NCI-H1436 (cell line): ENCODE measurements at places on chromosomes 16 and 17.

- no peak for DNase-seq
These were observed 1.8 kb downstream of the TNS4 start for GRCh38 chr17:40499551-40500189.

GRCh38 chr16:15485175-15485574 lies 50.8 kb downstream of the BMERB1 start:
- DNase-seq: no peak

- no peak for DNase-seq
These were observed 124.4 kb upstream of the SDK2 start for GRCh38 chr17:73768691-73769090.

GRCh38 chr17:79459003-79459655 lies 151.7 kb downstream of the RBFOX3 start:
- no peak for DNase-seq

GRCh38 chr16:72050769-72051464 lies 3.4 kb upstream of the HP start:
- DNase-seq: no peak

GRCh38 chr17:67696347-67696746 lies 21.4 kb upstream of the NOL11 start:
- DNase-seq: no peak

DNA sequence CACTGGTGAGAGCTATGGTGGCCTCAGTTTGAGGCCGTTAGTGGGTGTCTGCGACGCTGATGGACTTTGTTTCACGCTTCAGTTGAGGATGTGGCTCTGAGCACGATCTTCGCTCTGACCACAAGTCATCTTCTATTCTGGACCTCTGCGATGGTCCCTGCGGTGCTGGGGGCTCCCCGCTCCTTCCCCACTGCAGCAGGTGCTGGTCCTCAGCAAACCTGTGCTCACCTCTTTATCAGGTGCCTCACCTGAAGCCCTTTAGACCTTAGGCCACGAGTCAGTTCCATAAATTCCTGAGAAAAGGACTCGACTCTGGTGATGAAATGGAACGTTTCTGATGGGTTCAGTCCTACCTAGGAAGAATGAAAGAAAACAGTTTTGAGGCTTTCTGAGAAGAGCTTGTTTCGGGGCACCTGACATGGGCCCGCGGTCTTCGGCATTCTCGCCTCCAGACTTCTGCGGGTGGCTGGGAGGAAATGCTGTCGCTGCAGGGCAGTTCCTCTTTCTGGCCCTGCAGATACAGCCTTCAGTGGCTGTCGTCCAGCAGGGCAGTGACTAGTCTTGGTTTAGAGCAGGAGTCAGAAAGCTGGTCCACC lies 4.7 kb downstream of the KCTD5 start:
- DNase-seq: no peak

DNA sequence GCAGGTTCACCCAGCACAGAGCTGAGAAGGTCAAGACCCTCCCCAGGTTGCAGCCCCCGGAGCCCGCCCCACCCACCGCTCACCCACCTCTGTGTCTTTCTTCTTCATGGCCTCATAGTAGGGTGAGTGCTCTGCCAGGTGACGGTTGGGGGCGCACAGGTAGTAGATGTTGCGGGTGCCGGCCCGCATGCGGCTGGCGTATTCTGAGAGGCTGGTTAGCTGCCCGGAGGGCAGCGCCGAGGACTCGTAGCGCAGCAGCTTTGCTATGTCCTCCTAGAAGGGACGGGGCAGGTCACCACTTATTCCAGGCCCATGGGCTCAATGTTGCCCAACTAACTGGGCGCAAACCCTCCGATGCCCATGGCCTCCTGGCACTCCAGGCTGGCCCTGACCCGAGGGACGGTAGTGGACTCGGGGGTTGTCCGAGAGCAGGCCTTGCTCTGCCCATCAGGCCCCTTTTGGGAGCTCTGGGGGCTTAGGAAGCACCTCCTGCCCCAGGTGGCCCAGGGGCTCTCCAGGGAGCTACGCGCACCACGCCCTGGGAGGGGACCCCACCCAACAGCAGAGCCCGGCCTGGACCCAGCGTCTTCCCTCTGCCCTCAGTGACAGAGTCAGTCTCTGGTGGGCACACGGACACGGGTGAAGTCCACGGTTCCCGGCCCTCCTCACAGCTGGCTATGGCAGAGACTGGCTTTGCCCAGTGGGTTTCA lies 9.9 kb downstream of the DNASE1 start:
- no peak for DNase-seq

GRCh38 chr17:49910094-49910857 lies 58.7 kb upstream of the DLX4 start:
- no peak for DNase-seq

DNA sequence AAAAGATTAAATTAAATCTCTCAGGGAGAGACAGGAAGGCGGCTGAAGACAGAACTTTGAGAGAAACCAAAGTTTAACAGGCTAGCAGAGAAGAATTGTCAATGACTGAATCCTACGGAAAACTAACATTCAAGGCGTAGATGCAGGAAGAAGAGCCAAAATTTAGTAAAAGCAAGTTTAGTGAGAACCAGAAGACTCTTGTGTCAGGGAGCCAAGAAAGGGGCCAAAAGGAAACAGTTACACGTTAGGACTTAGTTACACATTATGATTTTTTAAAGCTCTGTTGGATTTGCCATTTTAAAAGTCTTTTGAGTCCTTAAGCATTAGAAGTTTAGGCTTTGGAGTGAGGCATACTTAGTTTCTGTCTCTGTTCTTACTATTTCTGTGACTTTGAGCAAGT lies 164.6 kb downstream of the CHD9 start:
- DNase-seq: no peak

GRCh38 chr16:51535591-51535990 lies 384.5 kb upstream of the SALL1 start:
- DNase-seq: no peak

DNA sequence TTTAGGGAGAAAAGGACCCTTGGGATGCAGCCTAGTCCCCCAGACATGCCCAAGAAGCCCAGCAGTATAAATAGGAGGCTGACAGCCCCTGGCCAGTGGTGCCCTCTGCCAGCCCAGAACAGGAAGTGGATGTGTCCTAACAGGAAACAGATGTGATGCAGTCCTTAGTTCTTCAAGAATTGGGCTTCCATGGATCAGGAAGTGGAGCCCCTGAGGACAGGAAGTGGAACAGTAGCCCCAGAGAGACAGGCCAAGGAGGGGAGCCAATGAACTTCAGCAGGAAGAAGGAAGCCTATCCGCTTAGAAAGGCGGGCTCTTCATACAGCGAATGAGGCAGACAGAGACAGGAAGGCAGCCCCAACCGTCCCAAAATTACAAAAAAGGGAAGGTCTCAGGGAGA lies 7.2 kb downstream of the CTF1 start:
- no peak for DNase-seq

DNA sequence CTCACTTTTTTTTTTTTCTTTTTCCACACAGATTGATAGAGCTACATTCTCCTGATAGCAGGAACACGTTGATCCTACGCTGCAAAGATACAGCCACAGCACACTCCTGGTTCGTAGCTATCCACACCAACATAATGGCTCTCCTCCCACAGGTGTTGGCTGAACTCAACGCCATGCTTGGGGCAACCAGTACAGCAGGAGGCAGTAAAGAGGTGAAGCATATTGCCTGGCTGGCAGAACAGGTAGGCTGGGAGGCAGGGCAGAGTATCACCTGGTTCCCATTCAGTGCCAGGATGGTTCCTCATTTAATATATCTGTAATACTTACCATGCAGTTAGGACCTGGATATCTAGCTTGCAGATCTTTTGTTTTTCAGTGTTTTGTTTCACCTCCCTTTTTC lies 51.1 kb upstream of the VPS4A start:
- no peak for DNase-seq

GRCh38 chr17:27649929-27650328 lies 18.9 kb downstream of the LGALS9 start:
- DNase-seq: no peak

DNA sequence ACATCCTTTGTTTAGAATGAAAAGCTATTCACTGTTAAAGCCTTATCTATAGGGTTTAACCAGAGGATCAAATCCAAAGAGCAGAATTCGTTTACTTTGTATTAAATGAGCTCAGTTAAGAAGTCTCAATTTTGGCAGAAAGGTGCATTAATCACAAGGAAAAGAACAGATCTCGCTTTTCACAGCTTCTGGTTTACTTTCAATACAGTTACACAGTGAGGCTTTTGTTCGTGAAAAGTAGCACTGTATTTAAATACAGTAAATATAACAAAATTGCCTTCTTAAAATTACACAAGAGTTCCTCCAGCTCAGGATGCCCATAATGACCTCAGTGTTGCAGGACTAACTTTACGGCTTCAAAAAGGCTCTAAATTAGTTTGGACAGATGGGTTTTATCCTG lies 669.1 kb upstream of the SALL1 start:
- DNase-seq: no peak

- no peak for DNase-seq
These were observed 4.2 kb downstream of the SRSF2 start for GRCh38 chr17:76732734-76733617.

DNA sequence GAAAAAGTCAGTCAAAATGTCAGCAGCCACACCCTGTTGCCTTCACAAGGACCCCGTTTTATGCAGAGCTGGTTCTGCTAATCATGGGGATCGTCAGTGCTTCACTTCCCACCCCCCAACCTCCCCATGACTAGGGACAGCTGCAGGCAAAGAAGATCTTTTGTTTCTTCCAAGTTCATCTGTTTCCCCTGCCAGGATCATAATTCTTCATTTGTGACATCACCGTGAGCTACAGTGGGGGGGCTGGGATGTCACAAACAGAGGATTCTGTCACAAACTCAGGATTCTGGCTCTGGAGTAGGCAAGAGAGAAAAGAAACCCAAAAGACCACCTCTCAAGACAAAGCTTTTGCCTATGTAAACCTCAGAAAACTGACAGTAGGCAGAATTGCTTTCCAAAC lies 24.7 kb downstream of the DNAJC7 start:
- DNase-seq: no peak
